ENCODE measurements at places on chromosomes 1 and 21. TPM values are rescaled to one million over a fixed set of nuclear protein-coding genes. Genes with fewer than 3 reads are reported as not detected.

Gene SYT2
- not detected for total RNA-seq

Gene OLIG1
- not detected for total RNA-seq

Gene NTRK1
- total RNA-seq = not detected

Gene KRTAP10-10
- not detected for total RNA-seq

Gene FCAMR
- not detected for total RNA-seq

Gene LCE1B
- not detected for total RNA-seq
